ENCODE measurements at places on chromosomes 1 and 21. TPM values are rescaled to one million over a fixed set of nuclear protein-coding genes. Genes with fewer than 3 reads are reported as not detected.

The TSSK3 gene
- total RNA-seq, result 6.1 TPM

The HENMT1 gene
- 6.1 TPM for total RNA-seq

The SDC3 gene
- total RNA-seq, result 0.71 TPM

The PTPN7 gene
- 29.4 TPM for total RNA-seq

The PEX10 gene
- total RNA-seq, result 17.4 TPM

The EGLN1 gene
- total RNA-seq, result 10.7 TPM

The LRRC40 gene
- 15.8 TPM for total RNA-seq

The FCRL4 gene
- total RNA-seq, result 6.3 TPM

The IPO13 gene
- 24.8 TPM for total RNA-seq

The GART gene
- 106 TPM for total RNA-seq

The LCE1B gene
- total RNA-seq, result not detected

The SLC22A15 gene
- 4.6 TPM for total RNA-seq

The PGBD5 gene
- total RNA-seq, result not detected

The FAM3B gene
- total RNA-seq, result not detected

The PTAFR gene
- total RNA-seq, result 2.2 TPM

The TLCD4 gene
- total RNA-seq, result 0.22 TPM

DNA sequence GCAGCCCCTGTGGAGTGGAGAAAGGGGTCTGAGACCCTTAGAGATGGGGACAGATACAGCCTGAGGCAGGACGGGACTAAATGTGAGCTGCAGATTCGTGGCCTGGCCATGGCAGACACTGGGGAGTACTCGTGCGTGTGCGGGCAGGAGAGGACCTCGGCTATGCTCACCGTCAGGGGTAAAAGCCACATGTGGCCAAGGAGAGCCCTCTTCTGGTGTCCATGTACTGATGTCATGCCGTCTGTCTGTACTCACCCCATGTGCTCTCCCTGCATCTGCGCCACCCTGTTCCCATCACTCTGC lies 84.7 kb downstream of the OBSCN start:
- DNase-seq, result no peak

- no peak for DNase-seq
Measured at GRCh38 chr1:61950418-61950817, 208.1 kb downstream of the PATJ start.

DNA sequence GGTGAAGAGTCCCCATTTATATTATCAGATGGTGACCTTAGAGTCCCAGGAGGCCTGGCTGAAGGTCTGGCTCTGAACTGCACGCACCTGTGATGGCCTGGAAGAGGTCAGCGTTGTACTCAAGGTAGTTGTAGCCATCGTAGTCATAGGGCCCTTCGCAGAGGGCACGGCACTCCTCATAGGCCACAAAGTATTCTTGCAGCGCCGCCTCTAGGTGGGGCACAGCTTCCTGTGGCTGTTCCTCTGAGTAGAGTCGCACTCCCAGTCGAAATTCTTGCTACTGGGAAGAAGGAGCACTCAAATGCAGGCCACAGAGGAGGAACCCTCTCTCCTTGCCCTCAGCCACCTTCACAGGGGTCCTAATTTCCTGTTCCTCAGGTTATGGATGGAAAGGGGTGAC lies 7.7 kb downstream of the P3H1 start:
- DNase-seq, result no peak

DNA sequence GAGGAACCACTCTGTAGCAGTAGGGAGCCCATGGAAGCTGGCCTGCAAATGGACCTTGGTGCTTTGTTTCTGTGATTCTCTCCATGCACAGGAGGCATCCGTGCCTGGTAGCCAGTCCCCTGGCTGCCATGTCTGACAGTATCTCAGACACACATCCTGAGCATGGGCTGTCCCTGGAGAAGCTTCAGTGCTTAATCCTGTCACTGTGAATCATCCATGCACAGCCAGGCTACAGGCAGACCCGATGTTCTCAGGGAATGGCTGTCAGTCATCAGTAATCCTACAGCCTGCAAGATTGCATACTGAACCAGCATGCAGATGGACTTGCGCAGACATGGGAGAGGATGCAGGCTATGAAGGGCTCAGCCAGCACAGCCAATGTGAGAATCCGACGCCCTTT lies 606.3 kb upstream of the PLXNA2 start:
- no peak for DNase-seq

DNA sequence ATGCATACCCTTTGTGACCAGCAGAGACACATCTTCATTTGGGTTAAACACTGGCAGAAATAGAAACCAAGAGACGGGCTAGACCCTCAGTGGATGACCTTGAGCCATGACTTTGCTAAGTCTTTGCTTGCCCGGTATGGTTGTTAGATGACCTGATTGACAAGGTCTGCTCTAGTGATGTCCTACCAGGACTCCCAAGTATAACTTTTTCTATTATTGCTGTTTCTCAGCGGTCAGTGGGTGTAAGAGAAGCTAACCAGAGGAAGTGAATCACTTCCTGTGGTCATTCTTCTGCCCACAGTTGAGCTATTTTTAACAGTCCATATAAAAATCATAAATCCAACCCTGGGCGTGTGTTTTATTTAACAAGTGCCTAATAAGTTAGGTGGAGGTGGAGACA lies 126.2 kb upstream of the ETS2 start:
- DNase-seq, result no peak

GRCh38 chr1:32106663-32107275 lies 1.1 kb upstream of the KPNA6 start:
- DNase-seq, result no peak

DNA sequence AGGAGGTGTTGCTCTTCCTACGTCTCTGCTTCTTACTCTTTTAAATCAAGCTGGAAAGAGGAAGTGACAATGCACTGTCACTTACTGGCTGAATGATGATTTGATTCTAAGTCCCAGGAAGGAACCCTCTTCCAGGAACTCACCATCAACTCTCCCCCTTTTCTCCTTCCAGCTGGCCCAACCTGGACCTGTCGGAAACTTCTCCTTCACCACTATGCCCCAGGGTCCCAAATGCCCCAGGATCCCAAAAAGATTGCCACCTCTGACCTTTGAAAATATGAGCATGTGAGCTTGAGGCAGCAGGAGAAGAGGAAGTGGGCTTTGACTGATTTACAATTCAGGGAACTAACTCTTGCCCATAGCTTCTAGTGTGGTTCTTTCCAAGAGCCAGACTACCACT lies 5.3 kb upstream of the ADAMTS5 start:
- no peak for DNase-seq

GRCh38 chr21:42414553-42414927 lies 10.8 kb downstream of the UBASH3A start:
- DNase-seq, result no peak

GRCh38 chr1:39727221-39727931 lies 11.3 kb upstream of the PPIE start:
- no peak for DNase-seq

GRCh38 chr1:201014816-201015200 lies 8.7 kb downstream of the KIF21B start:
- no peak for DNase-seq

GRCh38 chr1:181140398-181140797 lies 51.9 kb downstream of the IER5 start:
- DNase-seq, result no peak

DNA sequence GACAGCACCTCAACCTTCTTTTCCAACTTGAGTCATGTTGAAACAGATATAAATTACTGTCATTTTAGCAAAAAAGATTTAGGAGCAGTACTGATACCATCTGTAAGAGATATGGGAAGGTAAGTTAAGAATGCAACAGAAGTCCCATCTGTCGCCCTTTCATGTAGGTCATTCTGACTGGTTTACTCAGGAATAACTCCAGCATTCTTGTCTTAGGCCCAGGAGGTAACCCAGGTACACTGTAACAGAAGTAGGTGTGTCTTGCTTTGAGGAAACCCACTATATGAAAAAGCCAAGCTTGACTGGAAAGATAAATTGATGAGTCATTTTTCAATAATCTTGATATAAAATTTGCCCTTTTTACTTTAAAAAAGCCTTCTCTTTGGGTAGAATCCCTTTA lies 35.4 kb downstream of the PGM1 start:
- DNase-seq, result no peak

GRCh38 chr1:48758976-48759375 lies 17.7 kb downstream of the BEND5 start:
- no peak for DNase-seq

- DNase-seq, result no peak
Measured at GRCh38 chr1:11845641-11846335, 1.8 kb downstream of the NPPA start.

- DNase-seq, result no peak
Measured at GRCh38 chr1:151820940-151821339, 10.7 kb downstream of the RORC start.

DNA sequence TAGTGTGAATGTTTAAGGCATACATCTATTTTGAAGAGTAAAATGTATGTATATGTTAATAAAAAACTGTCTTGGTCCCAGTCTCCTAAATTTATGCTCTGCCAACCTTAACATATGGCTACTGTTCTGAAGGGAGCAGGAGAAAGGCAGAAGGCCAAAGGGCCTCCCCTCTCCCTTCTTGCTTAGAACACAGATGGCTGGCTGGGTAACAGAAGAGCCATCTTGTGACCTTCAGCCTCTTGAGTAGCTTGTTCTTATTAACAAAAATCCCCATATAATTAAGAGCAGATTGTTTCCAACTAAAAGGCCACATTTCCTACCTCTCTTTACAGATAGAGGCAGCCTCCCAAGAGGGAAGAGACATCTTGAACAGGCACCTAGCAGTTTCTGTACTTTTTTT lies 36.1 kb downstream of the EPB41 start:
- DNase-seq, result no peak

GRCh38 chr1:205477759-205478247 lies 22.0 kb upstream of the BLACAT1 start:
- no peak for DNase-seq

DNA sequence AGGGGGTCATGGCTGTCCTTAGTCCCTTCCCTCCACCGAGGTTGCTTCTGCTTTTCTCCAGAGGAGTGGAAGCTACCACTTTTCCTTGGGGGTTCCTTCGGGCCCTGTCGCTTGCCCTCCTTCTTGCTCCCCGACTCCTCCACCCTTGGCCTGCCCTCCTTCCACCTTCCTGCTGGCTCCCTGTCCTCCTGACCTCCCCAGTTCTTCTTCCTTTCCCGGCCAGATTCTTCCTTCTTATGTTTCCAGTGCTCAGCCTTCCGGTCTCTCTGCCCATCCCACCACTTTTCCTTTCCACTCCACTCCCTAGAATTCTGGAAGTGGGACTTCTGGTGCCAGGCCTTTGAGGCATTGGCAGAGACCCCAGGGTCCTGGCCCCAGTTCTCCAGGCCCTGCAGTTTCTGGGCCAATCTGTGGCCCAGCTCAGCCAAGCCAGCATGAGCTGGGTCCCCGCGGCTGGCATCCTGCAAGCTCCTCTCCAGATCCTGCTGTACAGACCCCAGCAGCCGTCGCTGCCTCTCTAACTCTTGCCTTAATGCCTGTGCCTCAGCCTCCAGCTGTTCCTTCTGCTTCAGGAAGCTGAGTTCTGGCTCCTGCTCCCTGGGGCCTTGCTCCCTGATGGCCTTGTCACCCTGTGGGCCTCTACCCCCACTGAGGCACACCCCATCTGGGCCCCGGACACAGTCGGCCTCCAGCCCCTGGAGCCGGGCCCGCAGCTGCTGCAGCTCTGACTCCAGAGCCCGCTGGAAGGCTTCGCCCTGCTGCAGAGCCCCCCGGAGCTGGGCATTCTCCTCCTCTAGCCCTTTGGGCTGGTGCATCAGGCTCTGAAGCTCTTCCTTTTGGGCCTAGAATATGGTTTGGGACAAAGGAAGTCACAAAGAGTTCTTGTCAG lies 9.7 kb upstream of the PMVK start:
- no peak for DNase-seq

DNA sequence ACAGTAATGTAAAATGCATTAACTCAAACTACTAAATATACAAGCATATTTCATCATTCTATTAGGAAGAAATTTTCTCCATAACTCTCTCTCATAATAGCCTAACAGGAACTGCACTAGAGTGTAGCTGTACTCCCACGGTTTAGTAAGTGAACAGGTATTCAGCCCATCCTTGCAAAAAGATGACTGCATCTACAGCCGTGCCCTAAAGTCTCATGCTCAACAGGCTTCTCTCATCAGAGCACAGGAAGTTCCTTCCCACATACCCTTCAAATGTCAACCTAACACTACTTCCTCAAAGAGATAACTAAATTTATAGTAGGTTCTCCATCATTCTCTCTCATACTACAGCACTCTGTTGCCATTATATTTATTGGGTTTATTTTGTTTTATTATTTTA lies 251.6 kb downstream of the AKT3 start:
- no peak for DNase-seq

DNA sequence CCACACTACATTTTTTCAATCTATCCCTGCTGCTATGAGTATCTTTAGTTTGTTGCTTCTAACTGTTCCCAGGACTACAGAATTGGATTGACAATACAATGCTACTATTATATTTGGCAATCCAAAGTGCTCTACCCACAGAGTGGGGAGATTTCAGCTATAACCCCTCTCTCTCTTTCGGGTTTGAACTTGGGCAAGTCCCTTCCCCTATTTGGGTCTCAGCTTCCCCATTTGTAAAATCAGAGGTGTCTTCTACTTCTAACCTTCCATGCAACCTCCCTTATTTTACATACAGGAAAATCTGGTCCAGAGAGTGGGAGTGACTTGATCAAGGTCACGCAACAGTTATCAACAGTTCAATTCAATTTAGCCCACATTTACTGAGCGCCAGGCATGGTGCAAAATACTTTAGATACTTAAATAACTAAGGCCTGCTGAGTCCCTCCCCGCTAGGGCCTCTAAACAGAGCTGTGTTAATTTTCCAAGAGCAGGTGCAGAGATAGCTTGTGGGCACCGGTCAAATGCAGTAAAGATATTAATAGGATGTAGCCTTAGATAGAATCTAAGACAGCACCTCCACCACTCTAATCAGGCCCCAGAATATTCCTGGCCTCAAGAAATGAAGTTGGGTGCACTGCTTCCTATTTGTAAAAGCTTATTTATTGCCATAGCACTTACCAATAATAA lies 9.4 kb upstream of the GPX7 start:
- no peak for DNase-seq

DNA sequence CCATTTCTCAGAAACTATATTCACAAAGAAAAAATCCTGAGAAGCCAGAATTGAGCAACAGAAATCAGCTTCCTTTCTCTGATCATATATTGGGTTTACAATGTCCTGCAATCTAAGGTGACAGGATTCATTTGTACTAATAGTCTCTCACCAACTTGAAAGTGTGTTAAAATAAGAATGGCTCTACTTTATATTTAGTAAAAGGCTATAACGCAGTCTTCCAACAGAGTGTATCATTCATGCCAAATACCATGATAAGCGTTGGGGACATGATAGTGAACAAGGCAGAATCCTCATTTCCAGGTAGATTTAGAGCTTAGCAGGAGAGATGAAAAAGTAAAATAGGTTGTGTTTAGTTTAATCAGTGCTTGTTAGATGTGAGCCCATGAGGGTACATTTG lies 519.2 kb upstream of the ZRANB2 start:
- no peak for DNase-seq

DNA sequence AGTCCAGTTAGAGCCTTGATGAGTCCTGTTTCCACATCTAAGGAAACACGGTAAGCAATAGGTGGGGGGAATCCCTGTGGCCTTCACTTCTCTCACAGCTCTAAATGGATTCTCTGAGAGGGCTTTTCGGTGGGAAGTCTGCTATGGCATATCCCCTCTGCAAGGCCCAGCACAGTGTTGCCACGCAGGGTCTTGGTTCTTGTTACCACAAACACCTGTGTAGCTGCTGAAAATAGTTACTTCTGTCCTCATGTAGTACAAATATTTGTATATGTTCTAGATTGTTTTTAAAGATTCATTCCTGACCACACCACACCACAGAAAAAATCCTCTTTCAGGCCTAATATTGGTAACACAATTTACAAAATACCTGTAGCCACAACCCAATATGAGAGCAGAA lies 5.6 kb downstream of the ACTA1 start:
- DNase-seq, result no peak
